ENCODE measurements at places on chromosomes 12 and 14.

- no peaks in the 10 kb centered on the region for H3K36me3 ChIP-seq
- H3K27me3 ChIP-seq = no peaks in the 10 kb centered on the region
These were observed 63.1 kb upstream of the DACT1 start for GRCh38 chr14:58574623-58575022.

DNA sequence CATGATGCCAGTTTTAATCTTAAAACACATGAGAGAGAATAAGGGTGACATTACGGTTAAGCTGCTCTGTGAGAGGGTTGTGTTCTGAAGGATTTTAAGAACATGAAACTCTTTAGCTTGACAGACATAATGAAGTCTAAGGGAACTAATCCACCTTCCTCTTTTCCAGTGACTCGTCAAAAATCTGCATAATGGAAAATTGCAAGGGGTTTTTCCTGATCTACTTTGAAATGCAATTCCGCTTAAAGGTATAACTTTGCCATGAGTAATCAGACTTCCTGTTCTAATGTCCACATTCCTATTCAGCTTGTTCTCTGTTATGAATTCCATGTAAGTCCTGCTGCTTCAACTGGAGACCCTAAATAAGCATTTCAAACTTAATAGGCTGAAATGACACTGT, at the start of gene ZNF705A:
TSS of gene ZNF705A (plus strand) at position 171 of the 400 bp plus-strand sequence. CDS start 15,611 bp downstream, outside the sequence.
- no peak within 1 kb of the TSS for H3K4me3 ChIP-seq
- DNase-seq = no peak
- peaks cover 51% of the 10 kb centered on the region for H3K27me3 ChIP-seq
- no peak within 1 kb of the TSS for H3K27ac ChIP-seq

DNA sequence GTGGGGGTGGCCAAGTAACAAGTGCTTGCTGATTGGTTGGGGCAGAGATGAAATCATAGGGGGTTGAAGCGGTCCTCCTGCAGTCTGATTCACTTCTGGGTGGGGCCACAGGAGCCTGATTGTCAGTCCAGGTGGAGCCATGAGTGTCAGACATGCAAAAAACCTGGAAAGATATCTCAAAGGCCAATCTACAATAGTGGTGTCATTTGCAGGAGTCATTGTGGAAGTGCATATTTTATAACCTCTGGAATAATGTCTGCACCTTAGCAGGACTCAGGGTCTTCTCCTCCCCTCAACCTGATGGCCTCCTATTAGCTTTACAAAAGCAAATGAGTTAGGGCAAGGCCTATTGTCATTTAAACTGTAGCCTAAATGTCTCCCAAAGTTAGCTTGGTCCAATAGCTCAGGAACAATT, 241.4 kb downstream of the NUAK1 start:
- H3K27ac ChIP-seq = no peak overlapping the region
- no peaks in the 10 kb centered on the region for H3K36me3 ChIP-seq
- no peaks in the 10 kb centered on the region for H3K27me3 ChIP-seq
- no peak overlapping the region for H3K4me3 ChIP-seq
- H3K4me1 ChIP-seq = no peaks in the 10 kb centered on the region

- peaks cover 15% of the 10 kb centered on the region for H3K27me3 ChIP-seq
- H3K36me3 ChIP-seq = no peaks in the 10 kb centered on the region
These were observed at the start of gene CCDC198 for GRCh38 chr14:57493467-57494181. Gene CCDC198 (minus strand): TSS chr14:57493857. CDS start chr14:57493715, 142 bp downstream.

DNA sequence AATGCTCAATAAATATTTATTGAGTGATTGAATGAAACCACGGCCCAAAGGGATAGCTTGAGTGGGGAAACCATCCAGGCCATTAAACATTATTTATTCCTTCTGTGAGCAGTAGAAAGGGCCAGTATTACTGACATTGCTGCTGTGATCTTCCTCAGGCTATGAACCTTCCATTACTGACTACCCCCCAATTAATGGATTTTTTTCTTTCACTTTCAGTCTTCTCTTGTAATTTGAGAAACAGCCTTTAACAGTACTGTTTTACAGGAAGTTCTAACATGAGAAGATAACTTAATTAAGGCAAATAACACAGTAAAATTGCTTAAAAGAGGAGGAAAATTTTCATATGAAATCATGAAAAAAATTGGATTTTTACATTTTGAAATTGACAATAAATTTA, 629.5 kb downstream of the TRHDE start:
- DNase-seq = no peak
- H3K27ac ChIP-seq = no peak overlapping the region
- H3K4me1 ChIP-seq = no peaks in the 10 kb centered on the region
- H3K36me3 ChIP-seq = no peaks in the 10 kb centered on the region

DNA sequence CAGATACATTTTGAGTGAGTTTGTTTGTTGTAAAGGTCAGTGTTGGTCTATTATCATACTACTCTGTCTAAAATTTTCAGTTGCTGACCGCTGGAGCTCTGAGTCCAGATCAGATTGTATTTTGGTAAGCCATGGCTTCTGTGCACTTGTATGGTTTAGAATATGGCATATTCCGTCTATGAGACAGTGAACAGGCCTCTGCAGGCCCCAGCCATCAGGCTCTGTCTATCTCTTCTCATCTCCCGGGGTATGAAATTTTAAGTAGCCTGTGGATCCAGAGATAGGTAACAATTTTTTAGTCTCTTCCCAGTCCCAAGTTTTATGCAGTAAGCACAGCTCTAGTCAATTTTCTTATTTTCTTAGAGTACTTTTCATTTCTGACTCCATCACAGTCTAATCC, 1929.1 kb upstream of the SEL1L start:
- no peaks in the 10 kb centered on the region for H3K27me3 ChIP-seq
- H3K4me1 ChIP-seq = no peaks in the 10 kb centered on the region

Data from activated CD4-positive, alpha-beta T cell treated with anti-CD3 and anti-CD28 coated beads, Interleukin-2, amount 10 ng/mL, durations not matched to agents 7 days and 5 days (primary cell).